ENCODE measurements at places on chromosomes 3 and 15. TPM values are rescaled to one million over a fixed set of nuclear protein-coding genes. Genes with fewer than 3 reads are reported as not detected.

ARHGAP31 gene
- 3.5 TPM for total RNA-seq

RAB27A gene
- total RNA-seq: 10.3 TPM

CIB2 gene
- total RNA-seq: 3.1 TPM

MAP6D1 gene
- 0.51 TPM for total RNA-seq

APBA2 gene
- 18.2 TPM for total RNA-seq

NTRK3 gene
- total RNA-seq: not detected

FBLN2 gene
- 138 TPM for total RNA-seq

MEIS2 gene
- total RNA-seq: 31.0 TPM

HHLA2 gene
- not detected for total RNA-seq

PCNP gene
- total RNA-seq: 117 TPM

WDR49 gene
- 0.26 TPM for total RNA-seq

TBC1D5 gene
- 129 TPM for total RNA-seq

ENTPD3 gene
- under 0.01 TPM for total RNA-seq

TMC3 gene
- total RNA-seq: not detected

SPATA16 gene
- total RNA-seq: not detected

DPPA4 gene
- total RNA-seq: 0.26 TPM

ATP13A5 gene
- not detected for total RNA-seq

GPR62 gene
- total RNA-seq: under 0.01 TPM

ZBTB47 gene
- 32.1 TPM for total RNA-seq

FANCD2OS gene
- total RNA-seq: not detected

CRABP1 gene
- total RNA-seq: not detected

SLC35G2 gene
- total RNA-seq: 8.5 TPM

SAXO2 gene
- total RNA-seq: 0.66 TPM

CD80 gene
- total RNA-seq: under 0.01 TPM

DNAH1 gene
- 1.8 TPM for total RNA-seq

MCF2L2 gene
- under 0.01 TPM for total RNA-seq

CYP1A2 gene
- total RNA-seq: not detected

GP9 gene
- total RNA-seq: not detected
